ENCODE measurements at places on chromosomes 7 and 10.

- DNase-seq: peak; percentile 71
Measured at GRCh38 chr10:133260895-133261725, 15.6 kb downstream of the ADAM8 start.

DNA sequence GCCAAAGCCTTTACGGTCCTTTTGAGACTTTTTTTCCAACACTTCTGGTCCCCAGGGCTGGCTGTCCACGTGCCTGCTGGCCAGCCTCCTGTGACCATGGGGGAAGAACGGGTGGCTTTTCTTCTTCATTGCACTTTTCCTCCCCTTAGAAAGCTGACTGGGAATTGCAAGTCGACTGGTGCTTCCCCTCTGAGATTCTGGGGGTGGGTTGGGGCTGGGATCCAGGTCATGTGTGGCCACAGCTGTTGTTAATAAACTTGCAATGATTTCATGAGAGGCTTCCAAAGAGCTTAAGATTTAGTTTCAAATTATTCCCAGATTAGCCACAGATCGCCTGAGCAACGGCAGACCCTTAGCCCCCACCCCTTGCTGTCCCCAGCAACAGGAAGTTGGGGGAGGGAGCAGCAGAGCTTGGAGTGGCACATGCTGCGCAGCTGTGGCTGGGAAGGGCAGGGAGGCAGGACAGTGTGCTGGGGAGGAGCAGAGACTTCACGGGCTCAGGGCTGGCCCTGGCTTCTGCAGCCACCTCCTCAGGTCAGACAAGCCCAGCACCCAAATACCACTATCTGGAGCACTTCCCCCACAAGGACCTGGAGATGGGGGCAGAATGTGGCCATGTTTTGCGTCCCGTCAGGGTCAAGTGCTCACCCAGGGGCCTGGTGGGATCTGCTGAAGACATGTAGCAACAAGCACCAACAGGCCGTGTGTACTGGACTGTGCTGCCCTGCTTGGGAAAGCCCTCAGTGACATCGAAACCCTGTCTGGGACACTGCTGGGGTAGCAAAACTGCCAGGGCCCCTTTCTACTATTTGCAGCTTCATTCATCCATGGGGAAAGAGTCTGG is 147.1 kb downstream of the RNF216 start:
- DNase-seq: no peak

DNA sequence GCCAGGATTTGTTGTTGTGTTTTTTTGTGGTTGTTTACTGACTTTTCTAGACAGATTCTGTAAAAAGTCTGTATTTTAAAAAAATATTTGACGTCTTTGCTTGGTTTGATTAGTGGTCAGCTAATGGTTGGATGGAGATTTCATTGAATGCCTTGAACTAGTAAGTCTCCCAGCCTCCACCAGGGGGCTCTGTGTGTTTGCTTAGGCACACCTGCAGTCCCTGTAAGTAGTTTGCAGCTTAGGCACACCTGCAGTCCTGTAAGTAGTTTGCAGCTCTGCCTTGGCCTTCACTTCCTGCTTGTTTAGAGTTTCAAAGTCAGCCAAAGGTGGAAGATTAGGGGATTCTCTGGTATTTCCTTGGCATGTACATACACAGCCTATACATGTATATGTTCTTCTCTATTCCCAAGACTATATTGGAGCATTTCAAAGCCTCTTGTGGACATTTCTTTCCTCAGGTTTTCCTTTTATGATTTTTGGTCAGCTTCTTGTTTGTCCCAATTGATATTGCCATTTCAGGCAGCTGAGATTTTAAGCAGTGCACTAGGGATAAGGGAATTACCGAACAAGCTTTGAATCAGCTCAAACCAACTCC is 101.6 kb downstream of the CCSER2 start:
- peak; percentile 46 for DNase-seq

DNA sequence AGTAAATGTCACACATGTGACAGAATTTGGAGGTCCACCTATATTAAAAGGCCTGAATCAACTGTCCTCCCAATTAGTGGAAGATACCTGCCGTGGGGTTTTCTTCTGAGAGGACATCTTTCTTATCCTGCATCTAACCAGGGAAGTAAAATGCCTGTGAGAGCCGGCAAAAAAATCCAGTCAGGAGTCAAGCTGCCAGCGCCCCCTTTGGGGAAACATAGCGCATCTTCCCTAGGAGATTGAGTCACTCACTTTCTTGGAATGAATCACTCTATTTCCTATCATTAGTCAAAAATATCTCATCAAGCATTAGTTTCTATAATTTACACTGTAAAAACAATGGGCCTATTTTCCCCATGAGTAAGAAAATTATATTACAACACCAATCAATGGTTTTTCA is 66.4 kb upstream of the ANK3 start:
- DNase-seq: no peak

- peak; percentile 33 for DNase-seq
Measured at GRCh38 chr7:112449353-112449752, 907 bp upstream of the IFRD1 start.

DNA sequence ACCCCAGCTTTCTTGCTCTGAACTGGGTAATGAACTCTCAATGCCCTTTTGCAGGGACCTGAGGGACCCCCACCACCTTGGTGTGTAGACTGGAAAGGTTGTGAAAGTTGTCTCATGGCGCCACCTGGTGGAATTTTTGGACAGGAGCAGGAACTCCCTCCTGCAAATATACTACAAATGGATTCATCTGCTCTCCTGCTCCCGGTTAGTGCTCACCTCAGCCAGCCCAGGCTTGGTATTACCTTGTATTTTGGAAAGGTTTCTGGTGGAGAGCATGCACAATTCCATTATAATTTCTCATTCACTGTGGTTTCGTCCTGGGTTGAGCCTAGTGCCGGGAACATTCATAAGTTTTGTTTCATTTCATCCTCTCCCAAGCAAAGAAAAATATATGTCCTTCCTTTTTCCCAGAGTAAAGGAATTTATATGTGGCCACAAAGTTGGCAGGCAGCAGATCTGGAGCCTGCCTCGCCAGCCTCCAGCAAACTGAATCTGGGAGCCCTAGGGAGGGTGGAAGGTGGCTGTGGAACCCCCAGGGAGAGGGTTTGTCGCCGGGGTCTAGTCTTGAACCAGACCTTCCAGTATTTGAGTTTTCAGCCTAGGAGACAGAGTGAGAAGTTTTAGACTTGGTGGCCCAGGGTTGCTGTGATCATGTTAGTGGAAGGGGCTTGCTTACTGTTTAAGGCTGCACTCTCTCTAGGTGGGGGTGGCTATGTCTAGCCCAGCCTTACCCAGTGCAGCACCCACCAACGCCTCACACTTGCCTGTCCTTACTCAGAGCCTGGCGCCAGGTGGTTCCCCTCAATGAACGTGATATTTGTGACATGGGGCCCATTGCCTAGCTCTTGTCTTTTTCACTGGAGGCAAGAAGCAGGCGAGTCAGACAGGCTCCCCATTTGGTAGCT is 9.5 kb downstream of the FAM241B start:
- DNase-seq: peak; percentile 60

DNA sequence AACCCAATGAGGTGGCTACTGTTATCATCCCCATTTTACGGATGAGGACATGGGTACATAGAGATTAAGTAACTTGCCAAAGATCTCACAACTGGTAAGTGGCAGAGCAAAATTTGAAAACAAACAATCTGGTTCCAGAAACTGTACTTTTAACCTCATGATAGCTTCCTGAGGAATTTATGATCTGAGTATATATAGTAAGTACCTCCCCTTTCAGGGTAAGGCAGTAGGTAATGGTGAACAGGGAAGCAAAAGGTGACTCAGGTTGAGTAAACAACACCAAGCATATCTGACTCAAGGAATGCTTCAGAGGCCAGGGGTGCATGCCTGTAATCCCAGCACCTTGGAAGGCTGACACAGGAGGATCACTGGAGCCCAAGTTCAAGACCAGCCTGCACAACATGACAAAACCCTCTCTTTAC is 21.1 kb downstream of the KLLN start:
- DNase-seq: no peak

- DNase-seq: no peak
Measured at GRCh38 chr10:12703813-12704212, 297.7 kb downstream of the CCDC3 start.

- no peak for DNase-seq
Measured at GRCh38 chr10:51666456-51666855, 32.9 kb downstream of the CSTF2T start.

DNA sequence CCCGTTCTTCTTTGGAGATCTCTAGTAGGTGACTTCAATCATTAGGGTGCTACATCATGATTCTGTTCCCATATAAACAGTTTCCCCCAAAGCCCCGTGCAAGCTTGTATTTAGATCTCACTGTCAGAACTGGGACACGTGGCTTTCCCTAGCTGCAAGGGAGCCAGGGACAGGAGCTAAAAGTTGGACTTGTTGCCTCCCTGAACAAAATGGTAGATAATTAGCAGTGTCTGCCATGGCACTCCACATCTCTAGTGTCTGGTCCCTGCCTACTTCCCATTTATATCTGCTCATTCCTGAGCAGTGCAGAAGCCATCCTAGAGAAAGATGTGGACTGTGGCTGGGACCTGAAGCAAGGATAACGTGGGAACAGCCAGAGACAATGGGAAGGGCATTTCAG is 76.6 kb upstream of the FGFR2 start:
- DNase-seq: no peak

DNA sequence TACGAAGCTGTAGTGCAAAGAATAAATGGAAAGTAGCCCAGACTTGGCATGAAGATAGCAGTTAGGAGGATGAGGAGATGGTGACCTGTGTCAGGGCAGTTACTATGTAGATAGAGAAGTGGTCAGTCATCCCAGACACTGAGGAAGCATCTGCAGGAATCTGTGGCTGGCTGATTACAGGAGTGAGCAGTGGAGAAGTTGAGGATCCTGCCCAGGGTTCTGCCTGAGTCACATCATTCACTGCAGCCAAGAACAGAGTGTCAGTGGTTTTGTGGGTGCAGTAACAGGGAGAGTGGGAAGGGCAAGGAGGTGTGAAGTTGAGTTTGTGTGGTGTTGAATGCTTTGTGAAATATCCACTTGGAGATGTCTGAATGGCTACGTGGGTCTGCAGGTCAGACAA is 676.4 kb upstream of the NRP1 start:
- no peak for DNase-seq

- no peak for DNase-seq
Measured at GRCh38 chr7:116652793-116653192, 19.2 kb upstream of the MET start.

DNA sequence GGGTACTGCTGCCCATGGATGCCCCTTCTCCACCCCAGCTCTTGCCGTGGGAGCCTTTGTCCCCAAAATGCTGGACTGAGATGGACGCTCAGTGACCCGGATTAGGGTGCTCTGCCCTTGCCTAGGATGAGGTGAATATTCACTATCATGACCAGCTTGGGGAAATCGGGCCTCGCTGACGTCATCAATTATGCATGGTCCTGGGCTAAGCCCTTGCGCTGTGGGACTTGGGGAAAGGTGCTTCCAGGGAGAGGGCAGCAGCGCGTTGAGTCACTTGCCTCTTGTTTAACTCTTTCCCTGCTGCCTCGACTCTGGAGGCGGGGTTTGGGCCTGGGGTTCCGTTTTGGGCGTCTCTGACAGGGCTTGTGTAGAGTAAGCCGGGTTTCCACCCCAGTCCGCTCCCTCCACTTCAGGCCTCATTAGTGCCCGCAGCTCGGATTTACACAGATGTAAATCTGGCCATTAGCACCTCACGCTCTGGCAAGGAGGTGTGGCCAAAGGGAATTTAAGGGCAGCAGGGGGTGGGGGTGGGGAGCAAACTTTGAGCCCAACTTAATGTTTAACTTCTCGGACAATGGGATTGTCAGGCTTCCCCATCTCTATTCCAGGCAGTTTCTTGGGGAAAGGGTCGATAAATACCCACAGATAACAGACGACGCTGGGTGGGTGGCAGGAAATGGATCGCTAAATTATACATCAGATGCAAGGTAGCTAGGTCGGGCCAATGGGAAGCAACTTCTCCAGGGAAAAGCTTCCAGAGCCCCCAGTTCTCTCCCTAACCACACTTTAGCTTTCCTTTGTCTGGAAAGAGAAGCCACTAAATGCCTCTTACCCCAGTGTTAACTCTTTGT is 51.3 kb upstream of the TCF7L2 start:
- no peak for DNase-seq

DNA sequence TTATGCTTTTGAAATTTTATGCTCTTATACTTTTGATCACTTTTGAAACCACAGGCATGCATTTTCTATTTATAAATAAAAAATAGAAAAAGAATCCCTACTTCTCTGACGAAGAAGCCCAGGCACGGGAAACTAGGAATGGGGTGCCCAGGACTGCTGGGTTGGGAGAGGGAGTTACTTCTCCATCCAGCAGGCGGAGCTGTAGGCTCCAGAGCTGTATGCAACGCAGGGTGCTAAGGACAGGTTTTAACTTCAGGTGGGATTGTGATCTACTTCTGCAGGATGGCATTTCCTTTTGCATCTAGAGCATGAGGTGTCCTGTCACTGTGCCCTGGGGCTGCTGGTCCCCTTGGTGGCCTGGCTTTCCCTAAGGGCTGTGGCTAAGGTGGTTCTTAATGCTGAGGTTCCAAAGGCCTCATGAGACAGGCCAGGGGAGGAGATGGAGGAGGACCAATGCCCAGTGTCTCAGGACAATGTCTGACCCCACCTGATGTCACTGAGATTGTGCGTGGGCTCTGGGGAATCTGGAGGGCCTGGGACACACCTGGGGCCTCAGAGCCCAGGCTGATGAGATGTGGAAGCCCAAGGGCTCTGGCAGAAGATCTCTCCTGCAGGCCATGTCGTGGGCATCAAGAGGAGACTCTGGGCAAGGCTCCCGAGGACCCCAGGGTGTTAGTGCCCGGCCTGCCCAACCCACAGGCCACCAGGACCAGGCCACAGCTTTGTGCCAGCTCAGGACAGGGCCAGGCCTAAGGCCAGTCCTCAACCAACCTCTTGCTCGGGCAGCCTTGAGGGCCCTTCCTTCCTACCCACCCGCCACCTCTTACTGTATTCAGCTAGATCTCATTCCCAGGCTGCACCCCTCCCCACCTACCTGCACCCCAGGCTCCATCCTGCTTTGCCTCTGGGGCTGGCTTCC is 507 bp downstream of the CCDC201 start:
- no peak for DNase-seq

DNA sequence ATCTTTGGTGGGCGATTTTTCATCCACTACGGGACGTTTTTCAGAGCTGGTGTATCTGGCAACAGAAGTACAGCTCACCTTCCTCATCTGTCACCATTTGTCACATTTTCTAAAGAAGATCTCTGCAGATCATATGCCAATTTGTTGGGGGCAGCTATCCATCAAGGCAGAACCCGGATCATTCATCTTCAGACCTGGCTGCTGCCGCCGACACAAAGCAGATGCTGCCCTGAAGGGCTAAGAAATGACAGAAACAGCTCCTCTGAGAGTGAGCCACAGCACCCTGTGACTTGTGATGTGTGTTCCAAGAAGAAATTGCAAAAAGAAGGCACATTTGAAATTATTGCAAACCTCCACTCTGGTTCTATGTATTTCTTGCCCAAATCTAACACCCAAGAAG is 290.9 kb downstream of the GFRA1 start:
- no peak for DNase-seq

DNA sequence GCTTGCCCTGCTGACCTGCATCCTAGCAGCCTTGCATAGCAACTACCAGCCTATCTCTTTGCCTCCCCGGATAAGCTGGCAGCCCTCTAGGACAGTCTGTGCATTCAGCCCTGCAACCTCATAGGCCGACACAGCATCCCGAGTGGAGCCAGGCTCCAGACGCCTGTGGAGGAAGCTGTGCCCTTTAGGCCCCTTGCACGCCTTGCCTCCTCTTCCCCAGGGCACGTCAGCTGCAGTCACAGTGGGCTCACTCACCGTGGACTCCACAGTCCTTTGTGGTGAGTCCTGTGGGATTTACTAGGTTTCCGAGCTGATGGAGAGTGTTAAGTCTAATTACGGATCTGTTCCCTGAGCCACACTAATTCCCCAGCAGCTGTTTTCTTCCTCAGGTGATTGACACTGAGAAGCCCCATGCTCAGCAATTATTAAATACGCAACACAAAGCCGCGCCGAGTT is 540.0 kb downstream of the TCERG1L start:
- no peak for DNase-seq

GRCh38 chr10:47443145-47443544 is 40.8 kb downstream of the ANXA8 start:
- no peak for DNase-seq

All from central memory CD4-positive, alpha-beta T cell (primary cell).